Esophagus squamous epithelium (tissue), 5 donors: ENCODE measurements at places on chromosomes 4 and X. TPM values are rescaled to one million over a fixed set of nuclear protein-coding genes. Genes with fewer than 3 reads are reported as not detected.

Gene CRMP1
- total RNA-seq = not detected

Gene PCDH7
- 68.9 TPM for total RNA-seq

Gene GAR1
- total RNA-seq = 10.3 TPM

Gene TEX28
- not detected for total RNA-seq

Gene PNMA6F
- not detected for total RNA-seq

Gene GAGE12F
- total RNA-seq = not detected

Gene TCEAL7
- total RNA-seq = 6.3 TPM

Gene CENPVL1
- not detected for total RNA-seq

Gene N4BP2
- 4.2 TPM for total RNA-seq

Gene ZNF157
- total RNA-seq = 0.19 TPM

Gene FAM184B
- total RNA-seq = 0.19 TPM

Gene ITIH6
- total RNA-seq = not detected

- H3K4me1 ChIP-seq = no peaks in the 10 kb centered on the region
- H3K27ac ChIP-seq = no peak overlapping the region
- DNase-seq = no peak
- H3K4me3 ChIP-seq = no peak overlapping the region
- H3K27me3 ChIP-seq = peaks cover 16% of the 10 kb centered on the region
Observed at GRCh38 chr4:6122496-6122895, 77.9 kb downstream of the JAKMIP1 start.

GRCh38 chr4:150525321-150525868, 56.6 kb upstream of the MAB21L2 start:
- H3K27me3 ChIP-seq = no peaks in the 10 kb centered on the region
- H3K4me3 ChIP-seq = no peak overlapping the region
- H3K4me1 ChIP-seq = no peaks in the 10 kb centered on the region
- DNase-seq = no peak
- H3K36me3 ChIP-seq = no peaks in the 10 kb centered on the region
- no peak overlapping the region for H3K27ac ChIP-seq

DNA sequence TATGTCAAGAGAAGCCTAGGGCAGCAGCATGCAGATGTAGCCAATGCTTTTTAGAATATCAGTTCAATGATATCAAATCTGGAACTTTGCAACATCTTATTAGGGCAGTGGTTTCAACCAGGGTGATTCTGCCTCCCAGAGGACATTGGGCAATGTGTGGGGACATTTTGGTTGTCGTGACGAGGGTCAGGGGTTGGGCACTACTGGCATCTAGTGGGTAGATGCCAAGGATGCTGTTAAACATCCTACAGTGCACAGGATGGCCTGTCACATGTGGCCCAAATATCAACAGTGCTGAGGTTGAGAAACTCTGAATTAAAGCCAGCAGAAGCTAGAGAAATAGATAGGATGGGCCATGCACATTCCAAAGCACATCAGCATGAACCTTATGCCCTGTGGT, 152.3 kb downstream of the AMELX start:
- H3K27me3 ChIP-seq = no peaks in the 10 kb centered on the region
- H3K4me1 ChIP-seq = no peaks in the 10 kb centered on the region
- peak overlapping the region; percentile 25 for H3K27ac ChIP-seq
- DNase-seq = no peak
- no peak overlapping the region for H3K4me3 ChIP-seq

DNA sequence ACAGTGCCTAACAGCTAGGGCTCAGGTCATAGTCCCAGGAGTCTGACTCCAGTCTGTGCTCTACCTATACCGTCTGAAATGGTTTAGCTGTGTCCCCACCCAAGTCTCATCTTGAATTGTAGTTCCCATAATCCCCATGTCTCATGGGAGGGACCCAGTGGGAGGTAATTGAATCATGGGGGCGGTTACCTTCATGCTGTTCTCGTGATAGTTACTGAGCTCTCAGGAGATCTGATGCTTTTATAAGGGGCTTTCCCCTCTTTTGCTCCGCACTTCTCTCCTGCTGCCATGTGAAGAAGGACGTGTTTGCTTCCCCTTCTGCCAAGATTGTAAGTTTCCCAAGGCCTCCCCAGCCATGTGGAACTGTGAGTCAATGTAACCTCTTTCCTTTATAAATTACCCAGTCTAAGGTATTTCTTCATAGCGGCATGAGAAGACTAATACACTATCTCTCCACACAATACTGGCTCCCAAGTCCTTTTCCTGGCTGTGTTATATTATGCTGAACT, 110.8 kb downstream of the AFAP1 start:
- no peaks in the 10 kb centered on the region for H3K27me3 ChIP-seq
- no peak for DNase-seq
- H3K27ac ChIP-seq = peak overlapping the region; percentile 74
- H3K4me3 ChIP-seq = no peak overlapping the region

DNA sequence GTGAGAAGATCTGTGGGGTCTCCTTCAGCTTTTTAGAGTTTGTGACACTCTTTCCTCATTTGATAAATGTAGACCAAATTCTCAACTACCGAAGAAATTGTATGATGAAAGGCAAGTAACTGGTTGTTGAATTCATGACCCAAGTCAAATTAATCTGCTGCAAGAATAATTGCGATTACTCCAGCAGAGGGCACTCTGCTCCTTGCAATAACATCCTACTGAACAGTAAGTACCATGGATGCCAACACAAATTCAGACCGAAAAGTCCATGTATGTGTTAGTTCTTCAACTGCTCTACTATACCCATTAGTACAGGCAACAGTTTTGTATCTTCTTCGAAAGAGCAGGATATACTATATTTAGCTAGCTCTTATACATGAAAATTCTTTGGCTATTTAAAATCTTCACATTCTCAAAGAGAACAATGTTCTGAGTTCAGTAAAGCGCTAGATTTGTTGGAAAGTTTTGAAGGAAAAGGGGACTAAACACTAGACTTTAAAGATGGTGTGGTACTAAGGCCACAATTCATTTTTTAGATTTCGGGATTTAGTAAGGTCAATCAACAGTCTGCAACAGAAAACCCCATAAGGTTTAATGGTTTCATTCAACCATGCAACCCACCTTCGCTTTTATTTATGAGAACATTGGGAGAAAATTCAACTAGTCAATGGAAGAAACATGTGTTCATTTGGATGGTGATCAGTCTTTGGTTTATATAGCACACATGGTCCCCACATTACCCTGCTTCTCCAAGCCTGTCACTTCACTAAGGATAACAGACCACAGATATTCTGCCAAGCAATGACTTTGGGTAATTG, 105.4 kb upstream of the TBC1D9 start:
- H3K4me3 ChIP-seq = no peak overlapping the region
- H3K27me3 ChIP-seq = no peaks in the 10 kb centered on the region
- H3K4me1 ChIP-seq = peaks cover 4% of the 10 kb centered on the region

GRCh38 chrX:37371578-37371991, 22.4 kb downstream of the PRRG1 start:
- no peaks in the 10 kb centered on the region for H3K36me3 ChIP-seq
- DNase-seq = no peak
- H3K27ac ChIP-seq = no peak overlapping the region
- H3K4me3 ChIP-seq = no peak overlapping the region
- H3K27me3 ChIP-seq = no peaks in the 10 kb centered on the region

- no peaks in the 10 kb centered on the region for H3K27me3 ChIP-seq
- no peaks in the 10 kb centered on the region for H3K36me3 ChIP-seq
- H3K4me1 ChIP-seq = no peaks in the 10 kb centered on the region
- H3K27ac ChIP-seq = no peak overlapping the region
- DNase-seq = no peak
Observed at GRCh38 chrX:825991-826390, 195.4 kb downstream of the SHOX start.

DNA sequence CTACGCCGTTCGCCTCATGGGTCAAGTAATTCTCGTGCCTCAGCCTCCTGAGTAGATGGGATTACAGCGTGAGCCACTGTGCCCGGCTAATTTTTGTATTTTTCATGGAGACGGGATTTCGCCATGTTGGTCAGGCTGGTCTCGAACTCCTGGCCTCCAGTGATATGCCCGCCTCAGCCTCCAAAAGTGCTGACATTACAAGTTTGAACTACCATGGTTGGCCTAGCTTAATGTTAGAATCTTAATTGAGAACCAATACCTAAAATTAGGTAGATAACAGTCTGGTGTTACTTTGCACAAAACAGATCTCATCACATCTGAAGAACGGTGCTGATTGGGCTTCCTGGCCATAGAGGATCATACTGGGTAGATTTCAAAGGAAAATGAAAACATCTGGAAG, 184.9 kb downstream of the VEGFC start:
- no peak overlapping the region for H3K27ac ChIP-seq
- H3K4me3 ChIP-seq = no peak overlapping the region
- no peaks in the 10 kb centered on the region for H3K27me3 ChIP-seq
- H3K4me1 ChIP-seq = no peaks in the 10 kb centered on the region

- H3K36me3 ChIP-seq = no peaks in the 10 kb centered on the region
- H3K27me3 ChIP-seq = no peaks in the 10 kb centered on the region
- no peaks in the 10 kb centered on the region for H3K4me1 ChIP-seq
- no peak for DNase-seq
- H3K4me3 ChIP-seq = no peak overlapping the region
Observed at GRCh38 chrX:22376369-22376768, 103.7 kb downstream of the CBLL2 start.

- peak within 1 kb of the TSS; percentile 90 for H3K4me3 ChIP-seq
- no peaks in the 10 kb centered on the region for H3K27me3 ChIP-seq
- peak within 1 kb of the TSS; percentile 75 for H3K27ac ChIP-seq
Observed at GRCh38 chr4:2417765-2418649, at the start of gene ZFYVE28. ZFYVE28 (minus strand) TSS chr4:2418645; CDS start chr4:2418323, 322 bp downstream.

DNA sequence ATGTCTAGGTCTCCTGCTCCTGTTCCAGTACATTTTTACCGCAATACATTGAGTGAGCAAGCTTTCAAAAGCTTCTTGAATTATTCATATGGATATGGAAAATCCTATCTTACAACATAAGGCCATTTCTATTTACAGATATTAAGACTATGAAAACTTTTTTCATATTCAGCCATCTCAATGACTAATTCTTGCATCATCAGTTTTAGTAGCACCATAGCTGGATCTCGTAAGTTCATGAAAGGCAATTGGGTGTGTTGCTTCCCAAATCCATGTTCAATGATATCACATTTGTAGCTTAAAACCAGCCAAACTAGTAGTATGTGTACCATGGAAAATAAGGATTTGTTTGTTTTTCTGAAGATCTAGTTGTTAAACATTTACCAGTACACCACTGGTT, 118.3 kb upstream of the GABRA2 start:
- H3K27ac ChIP-seq = no peak overlapping the region
- H3K4me3 ChIP-seq = no peak overlapping the region
- H3K27me3 ChIP-seq = no peaks in the 10 kb centered on the region
- no peaks in the 10 kb centered on the region for H3K36me3 ChIP-seq

DNA sequence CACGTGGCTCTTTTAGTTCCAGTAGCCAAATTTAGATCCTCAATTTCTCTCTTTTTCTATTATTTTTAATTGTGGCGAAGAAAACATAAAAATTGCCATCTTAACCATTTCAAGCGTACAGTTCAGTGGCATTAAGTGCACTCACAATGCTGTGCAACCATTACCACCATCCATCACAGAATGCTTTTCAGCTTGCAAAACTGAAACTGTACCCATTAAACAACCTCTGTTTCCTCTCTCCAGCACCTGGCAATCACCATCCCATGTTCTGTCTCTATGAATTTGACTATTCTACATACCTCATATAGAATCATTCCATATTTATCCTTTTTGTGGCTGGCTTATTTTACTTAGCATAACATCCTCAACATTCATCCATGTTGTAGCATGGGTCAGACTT, 74.9 kb downstream of the METTL14 start:
- H3K36me3 ChIP-seq = peaks cover 2% of the 10 kb centered on the region
- H3K4me3 ChIP-seq = no peak overlapping the region
- peak overlapping the region; percentile 76 for H3K27ac ChIP-seq
- H3K27me3 ChIP-seq = no peaks in the 10 kb centered on the region
- H3K4me1 ChIP-seq = peaks cover 17% of the 10 kb centered on the region
- DNase-seq = no peak

- H3K4me1 ChIP-seq = no peaks in the 10 kb centered on the region
- H3K27ac ChIP-seq = no peak overlapping the region
- H3K4me3 ChIP-seq = no peak overlapping the region
- no peaks in the 10 kb centered on the region for H3K27me3 ChIP-seq
- DNase-seq = no peak
Observed at GRCh38 chr4:24055623-24056022, 165.8 kb upstream of the PPARGC1A start.

GRCh38 chrX:42023122-42023521, 99.8 kb upstream of the CASK start:
- H3K27ac ChIP-seq = no peak overlapping the region
- no peaks in the 10 kb centered on the region for H3K27me3 ChIP-seq
- H3K36me3 ChIP-seq = no peaks in the 10 kb centered on the region
- no peak overlapping the region for H3K4me3 ChIP-seq
- H3K4me1 ChIP-seq = no peaks in the 10 kb centered on the region

GRCh38 chr4:153419673-153420278, 46.4 kb upstream of the TMEM131L start:
- H3K27ac ChIP-seq = no peak overlapping the region
- no peak overlapping the region for H3K4me3 ChIP-seq
- no peak for DNase-seq
- no peaks in the 10 kb centered on the region for H3K36me3 ChIP-seq
- H3K27me3 ChIP-seq = no peaks in the 10 kb centered on the region

GRCh38 chr4:71639380-71639779, 144.5 kb downstream of the GC start:
- no peaks in the 10 kb centered on the region for H3K27me3 ChIP-seq
- H3K4me3 ChIP-seq = no peak overlapping the region
- no peaks in the 10 kb centered on the region for H3K4me1 ChIP-seq

DNA sequence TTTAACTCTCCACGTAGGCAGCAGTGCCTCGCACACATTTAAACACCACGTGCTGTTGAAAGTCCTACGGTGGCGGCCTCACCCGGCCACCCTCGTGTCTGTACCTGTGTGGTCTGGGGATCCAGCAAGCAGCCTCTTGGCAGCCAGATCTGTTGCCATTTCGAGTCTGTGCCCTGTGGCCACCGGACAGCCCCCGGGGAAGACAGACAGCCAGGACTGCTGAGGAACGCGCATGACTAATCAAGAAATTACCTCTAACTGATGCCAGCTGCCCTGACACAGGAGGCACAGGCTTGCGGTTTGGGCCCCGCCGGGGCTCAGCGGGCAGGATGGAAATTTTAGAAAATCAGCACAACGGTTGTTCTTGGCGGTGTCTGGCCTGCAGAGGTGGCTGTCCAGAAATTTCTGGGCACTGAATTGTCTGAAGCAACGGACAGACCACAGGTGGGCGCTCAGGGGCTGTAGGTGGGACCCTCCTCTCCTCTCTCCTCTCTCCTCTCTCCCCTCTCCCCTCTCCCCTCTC, 15.6 kb upstream of the ASMTL start:
- H3K36me3 ChIP-seq = no peaks in the 10 kb centered on the region
- H3K4me3 ChIP-seq = no peak overlapping the region
- H3K4me1 ChIP-seq = no peaks in the 10 kb centered on the region
- peaks cover 67% of the 10 kb centered on the region for H3K27me3 ChIP-seq
